ENCODE measurements at places on chromosomes 2 and 18.

DNA sequence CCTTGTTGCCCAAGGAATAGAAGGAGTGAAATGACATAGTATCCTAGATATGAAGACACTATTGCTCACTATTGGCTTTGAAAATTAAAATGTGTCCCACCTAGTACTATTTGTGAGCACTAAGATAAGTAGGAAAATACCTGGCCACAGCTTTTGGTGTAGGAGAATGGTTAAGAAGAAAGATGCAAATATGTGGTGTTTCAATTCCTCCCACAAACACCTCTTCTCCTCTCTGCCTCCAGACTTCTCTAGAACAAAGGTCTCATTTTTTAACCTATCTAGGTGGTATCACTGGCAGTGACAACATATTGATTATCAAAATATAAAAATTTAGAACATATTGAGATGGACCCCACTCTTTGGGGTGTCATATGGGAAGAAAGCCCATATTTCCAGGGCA, 929.9 kb upstream of the FANCL start:
- no peak for DNase-seq

GRCh38 chr2:224155896-224156295, 116.8 kb upstream of the SERPINE2 start:
- DNase-seq = peak; percentile 41

DNA sequence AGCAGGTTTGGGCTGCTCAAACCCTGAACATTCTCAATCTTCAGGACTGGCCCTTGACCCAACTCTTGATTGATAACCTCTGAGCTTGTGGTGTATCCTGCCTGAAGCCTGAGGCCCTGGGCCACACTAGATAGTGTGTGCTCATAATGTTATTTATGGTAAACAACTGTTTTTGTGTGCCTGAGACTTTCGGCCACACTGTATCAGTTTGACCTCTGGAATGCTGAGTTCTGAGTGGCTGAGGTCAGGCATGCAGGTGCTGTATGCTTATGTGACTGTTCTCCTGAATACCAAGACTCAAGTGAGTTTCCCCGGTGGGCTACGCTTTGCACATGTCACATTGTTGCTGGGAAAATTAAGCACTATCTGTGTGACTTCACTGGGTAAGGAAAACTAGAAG, 82.2 kb upstream of the RMP24 start:
- no peak for DNase-seq

DNA sequence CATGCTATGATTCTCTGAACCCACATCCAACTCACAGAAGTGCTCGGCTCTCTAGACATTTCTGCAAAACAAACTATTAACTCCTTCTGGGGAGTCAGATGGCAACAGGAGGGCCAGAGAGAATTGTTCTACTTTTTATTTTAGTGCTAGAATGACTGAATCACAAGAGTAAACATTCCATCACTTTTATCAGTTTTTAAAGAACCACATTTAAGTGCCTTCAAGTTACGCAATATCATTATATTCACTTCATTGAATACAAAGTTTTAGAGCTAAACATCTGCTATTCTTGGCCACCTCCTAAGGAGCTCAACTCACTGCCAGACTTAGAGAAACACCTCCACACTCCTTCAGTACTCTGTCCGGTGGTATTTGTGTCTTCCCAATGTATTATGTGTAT, 22.4 kb downstream of the B4GALT6 start:
- DNase-seq = peak; percentile 48

GRCh38 chr2:191885098-191885497, 38.2 kb upstream of the CAVIN2 start:
- no peak for DNase-seq

DNA sequence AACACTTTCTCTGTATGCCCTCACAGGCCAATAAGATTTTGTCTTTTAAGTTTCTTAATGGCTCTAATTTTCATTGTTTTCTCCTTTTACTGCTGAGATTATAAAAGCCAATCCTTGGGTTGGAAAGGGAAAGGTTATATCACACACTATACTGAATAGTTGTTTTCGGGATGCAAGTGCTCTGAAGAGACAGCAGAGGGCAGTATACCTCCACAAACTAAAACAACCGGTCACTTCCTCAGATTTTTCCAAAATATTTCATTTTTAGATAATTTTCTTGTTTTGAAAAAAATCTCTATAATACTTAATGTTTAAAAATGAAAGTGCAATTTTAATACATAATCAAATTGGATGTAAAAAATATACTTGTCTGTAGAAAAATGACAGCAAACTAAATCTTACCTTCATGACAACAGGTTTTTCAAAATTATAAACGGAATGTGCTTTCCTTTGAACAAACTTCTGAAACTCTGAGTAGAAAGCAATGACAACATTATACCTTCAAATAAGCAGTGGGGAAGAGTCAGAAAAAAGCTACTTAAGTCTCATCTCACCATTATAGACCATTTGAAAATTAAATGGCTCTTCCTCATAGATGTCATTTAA, 82.7 kb downstream of the ORC4 start:
- DNase-seq = peak; percentile 3

Data from NCI-H226 (cell line).